ENCODE measurements at places on chromosomes 3 and 15.

DNA sequence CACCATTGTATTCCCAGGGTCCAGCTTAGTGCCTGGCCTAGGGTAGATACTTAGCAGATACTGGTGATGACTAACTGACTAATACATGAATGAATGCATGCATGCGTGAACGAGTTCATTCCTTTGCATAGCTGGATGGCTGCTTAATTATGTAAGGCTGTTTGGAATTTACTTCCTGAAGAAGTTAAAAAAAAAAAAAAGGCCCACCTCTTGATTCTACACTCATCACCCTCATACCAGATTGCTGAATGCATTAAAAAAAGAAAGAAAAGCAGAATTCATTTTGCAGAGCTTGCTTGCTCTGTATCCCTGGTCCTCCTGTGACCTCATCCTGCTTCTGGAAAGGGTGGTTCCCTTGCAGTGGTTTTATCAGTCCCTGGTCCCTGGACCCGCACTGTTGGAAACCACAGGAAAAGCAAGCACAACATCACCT is 277.6 kb upstream of the CFAP20DC start:
- DNase-seq = peak; percentile 92

- no peak for DNase-seq
Observed at GRCh38 chr15:59378855-59379254, 6.2 kb upstream of the MYO1E start.

DNA sequence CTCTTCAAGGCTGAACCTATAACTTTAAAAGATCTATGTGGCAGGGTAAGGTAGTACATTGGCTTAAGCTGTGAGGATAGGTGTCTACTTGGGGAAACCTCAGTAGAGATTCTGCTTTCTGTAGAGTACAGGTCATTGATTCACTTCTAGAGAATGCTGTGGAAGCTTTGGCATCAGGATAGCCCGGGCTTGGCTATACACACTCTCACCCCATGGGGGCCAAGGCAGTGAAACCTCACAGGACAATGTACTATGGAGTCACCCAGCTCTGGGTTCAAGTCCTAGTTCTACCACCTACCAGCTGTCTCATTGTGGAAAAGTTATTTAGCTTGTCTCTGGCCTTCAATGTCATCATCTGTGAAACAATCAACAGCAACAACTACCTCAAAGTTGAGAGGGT is 9.0 kb downstream of the MTFMT start:
- no peak for DNase-seq

DNA sequence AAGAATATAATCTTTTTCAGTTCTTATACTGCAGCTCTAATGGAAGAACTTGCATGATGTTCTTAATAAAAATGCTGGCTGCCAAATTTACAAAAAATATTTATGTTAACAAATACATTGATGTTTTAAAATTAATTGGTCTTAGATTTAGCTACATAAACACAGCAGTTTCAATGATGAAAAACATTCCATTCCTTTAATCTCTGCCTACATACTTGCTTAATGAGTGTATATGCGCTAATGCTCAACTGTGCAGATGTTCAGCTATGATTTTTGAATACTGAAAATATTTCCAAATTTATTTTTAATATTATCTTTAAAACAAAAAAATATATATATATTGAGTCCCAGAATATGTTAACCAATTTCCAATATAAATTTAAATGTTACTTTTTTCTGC is 867.4 kb downstream of the ROBO1 start:
- no peak for DNase-seq

- DNase-seq = peak; percentile 11
Observed at GRCh38 chr3:69113536-69113935, 8.9 kb downstream of the LMOD3 start.

GRCh38 chr15:84797212-84797611 is 19.9 kb upstream of the ALPK3 start:
- no peak for DNase-seq
